ENCODE measurements at places on chromosomes 2 and 18.
A peak's percentile ranks its signal among the peaks of the same experiment; 100 is the strongest.

DNA sequence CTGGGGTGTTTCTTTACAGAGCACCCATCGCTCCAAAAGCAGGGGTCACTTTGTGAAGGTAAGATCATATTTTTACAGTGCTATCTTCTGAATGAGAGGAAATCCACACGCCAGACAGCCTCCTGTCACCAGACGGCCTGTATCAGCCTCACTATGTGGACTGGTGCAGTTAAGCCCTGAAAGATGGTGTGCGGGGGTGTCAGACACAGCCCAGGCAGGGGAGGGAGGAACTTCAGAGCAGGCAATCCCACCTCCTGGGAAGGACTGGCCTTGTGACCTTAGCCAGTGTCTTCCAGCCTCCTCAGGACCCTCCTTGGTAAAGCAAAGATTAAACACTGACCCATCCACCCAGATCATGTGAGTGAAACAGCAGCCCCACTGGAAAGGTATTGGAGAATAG lies 249.4 kb upstream of the CTAGE1 start:
- DNase-seq = no peak

- DNase-seq = no peak
Measured at GRCh38 chr2:29072251-29072650, 2.1 kb downstream of the PCARE start.

DNA sequence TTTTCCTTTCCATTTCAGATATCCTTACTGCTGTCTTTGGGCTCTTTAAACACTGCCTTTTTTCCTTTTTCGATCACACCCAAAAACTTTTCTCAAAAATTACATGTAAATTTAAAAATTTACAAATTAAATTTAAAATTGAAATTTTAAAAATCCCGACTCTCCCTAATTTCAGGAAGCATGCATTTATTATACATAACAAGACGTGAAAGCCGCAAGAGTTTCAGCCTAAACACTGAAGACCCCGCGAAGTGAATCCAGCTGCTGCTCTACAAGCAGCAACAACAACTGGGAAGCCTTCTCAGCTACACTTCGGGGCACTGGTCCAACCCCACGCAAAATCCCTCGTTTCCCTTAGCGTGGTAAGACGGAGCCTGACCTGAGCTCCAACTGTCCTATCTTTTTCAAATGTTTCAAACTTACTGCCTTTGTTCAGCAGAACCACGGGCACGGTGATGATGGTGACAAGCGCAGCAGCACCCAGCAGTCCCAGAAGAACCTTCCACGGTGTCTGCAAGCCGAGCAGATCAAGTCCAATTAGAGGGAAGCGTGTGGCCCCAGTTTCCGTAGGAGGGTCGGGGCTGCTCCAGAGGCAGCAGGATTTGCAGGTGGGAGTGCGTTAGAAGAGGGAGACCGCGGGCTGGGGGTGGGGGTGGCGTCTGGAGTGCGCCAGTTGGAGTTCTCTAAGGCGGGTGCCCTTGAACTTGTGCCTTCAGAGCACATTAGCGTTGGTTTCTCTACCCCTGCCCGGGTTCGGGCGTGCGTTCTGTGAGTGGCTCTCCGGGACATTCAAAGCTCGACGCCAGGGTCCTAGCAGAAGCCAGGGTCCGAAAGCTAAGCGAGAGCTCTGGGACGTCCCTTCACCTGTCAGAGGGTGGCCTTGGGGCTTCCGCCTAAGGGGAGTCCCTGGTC lies 783 bp downstream of the DPP4 start:
- no peak for DNase-seq

GRCh38 chr2:171287611-171288010 lies 126.9 kb upstream of the TLK1 start:
- DNase-seq = no peak

DNA sequence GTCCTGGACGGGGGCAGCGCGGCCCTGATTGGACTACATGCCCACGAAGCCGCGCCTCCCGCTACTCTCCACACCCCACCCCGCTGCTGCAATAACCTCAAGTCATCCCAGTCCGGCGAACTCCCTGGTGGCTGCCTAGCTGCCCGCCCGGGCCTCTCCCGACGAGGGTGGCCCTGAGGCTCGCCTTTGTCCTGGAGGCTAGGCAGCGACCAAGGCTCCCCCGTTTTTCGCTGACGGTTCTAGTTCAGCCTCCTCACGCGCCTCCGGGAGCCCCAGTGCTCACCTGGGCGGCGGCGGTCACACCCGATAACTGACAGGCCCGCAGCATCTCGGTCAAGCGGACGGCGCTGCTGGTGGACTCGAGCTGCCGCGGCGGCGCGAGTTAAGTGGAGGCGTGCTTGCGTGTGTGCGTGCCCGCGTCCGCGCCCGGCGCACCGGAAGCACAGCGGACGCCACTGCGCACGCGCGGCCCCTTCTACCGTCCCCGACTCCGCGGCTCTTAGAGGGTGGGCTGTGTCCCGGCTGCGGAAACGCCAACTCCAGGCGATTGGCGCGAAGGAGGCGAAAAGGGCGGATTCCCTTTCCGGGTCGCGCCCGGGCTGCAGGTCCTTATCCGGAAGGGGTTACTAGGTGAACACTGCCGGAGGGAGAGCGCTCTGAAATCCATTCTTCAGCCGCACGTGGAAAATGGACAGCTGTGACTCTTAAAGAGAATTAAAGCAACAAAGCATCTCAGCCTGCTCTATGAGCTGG lies at the start of gene IMMT:
TSS of gene IMMT (minus strand) at position 408 of the 753 bp plus-strand sequence. CDS start at position 328, 80 bp downstream.
- peak; percentile 99 for DNase-seq

DNA sequence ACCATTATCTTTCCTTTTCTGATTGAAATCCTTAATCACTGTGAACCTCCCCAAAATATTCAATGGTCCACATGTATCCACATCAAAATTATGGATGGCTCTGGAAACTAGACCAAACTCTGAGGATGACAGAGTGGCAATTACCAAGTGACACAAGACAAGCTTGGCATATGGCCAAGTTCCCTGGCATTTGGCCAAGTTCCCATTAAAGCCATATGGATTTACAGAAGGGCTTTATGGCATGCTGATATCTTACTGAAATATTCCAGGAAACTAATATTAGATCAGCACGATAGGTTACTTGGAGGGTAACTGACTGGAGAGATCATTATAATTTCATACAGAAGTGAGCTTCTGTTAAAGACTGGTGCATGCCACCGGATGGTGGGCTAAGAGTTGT lies 21.9 kb upstream of the CERS6 start:
- peak; percentile 43 for DNase-seq

DNA sequence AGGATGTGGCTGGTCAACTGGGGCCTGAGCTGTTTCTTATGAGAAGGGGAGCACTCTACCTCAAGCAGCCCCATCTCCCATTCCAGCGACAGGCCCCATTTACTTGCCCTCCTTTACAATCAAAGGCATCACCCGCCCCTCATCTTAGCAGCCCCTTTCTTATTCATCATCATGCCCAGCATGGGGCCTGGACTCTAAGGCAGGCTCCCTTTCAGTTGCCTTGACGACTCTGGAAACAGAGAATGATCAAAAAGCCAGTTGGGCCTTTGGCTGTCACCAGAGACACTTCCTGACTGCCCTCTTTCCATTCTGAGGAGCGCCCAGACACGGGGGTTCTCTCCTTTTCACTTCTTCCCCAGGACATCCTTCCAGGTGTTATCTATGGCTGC lies 11.2 kb downstream of the CELF4 start:
- no peak for DNase-seq

DNA sequence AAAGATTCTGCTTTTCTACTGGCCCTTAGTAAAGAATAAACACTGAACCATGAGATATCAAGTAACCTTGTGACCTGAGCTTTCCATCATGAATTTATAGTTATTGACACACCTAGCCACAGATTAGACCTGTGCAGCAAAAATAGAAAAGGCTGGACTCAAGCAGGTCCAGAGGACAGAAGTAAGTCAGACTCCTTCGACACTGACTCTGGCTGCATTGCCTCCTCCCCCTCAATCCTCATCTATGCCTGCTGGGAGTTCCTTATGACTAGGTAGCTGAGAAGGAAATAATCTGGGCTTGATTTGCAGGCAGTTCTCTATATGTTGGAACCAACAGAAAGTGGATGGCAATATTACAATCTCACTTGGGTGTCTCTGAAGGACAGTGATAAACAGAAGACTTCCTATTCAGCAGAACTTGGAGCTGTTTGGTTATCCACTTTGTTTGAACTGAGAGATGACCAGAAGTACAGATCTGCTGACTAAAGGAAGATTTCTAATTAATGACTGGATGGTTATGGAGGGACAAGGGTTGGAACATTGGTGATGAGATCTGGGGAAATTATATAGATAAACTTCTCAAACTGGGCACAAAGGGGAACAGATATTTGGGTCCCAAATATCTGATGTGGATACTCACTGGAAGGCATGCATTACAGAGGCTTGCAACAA lies 39.4 kb downstream of the ARID5A start:
- DNase-seq = no peak

- no peak for DNase-seq
Measured at GRCh38 chr2:63851691-63852311, 10.1 kb downstream of the UGP2 start.

- no peak for DNase-seq
Measured at GRCh38 chr2:176081837-176082524, 1.8 kb downstream of the EVX2 start.

- DNase-seq = peak; percentile 67
Measured at GRCh38 chr2:207473049-207473930, 56.5 kb upstream of the CREB1 start.

DNA sequence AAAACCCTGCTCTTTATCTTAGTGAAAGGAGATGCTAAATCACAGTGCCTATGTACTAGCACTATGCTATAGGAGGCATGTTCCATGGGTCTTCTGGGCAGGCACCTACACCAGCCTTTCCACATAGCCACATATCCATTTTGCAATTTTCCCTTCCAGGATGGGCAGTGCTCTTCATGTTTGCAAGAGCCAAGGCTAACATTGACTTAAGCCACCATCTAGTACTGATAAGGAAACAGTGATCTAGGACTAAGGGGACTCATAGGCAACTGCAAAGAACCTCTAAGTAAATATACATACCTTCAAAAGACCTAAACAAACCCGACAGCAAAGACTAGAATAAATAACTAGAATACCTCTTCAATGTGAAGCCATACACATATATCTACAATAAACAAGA lies 919.7 kb upstream of the GYPC start:
- no peak for DNase-seq

- DNase-seq = no peak
Measured at GRCh38 chr2:51960841-51961335, 929.0 kb upstream of the NRXN1 start.

GRCh38 chr18:27769152-27769551 lies 407.8 kb downstream of the CDH2 start:
- DNase-seq = no peak

GRCh38 chr2:28607730-28608499 lies 112.1 kb downstream of the PLB1 start:
- no peak for DNase-seq

GRCh38 chr2:26612034-26612433 lies 29.1 kb downstream of the CIB4 start:
- no peak for DNase-seq

GRCh38 chr18:35252466-35252865 lies 11.6 kb downstream of the ZNF397 start:
- no peak for DNase-seq

GRCh38 chr2:241399941-241400922 lies 44.1 kb downstream of the FARP2 start:
- no peak for DNase-seq

DNA sequence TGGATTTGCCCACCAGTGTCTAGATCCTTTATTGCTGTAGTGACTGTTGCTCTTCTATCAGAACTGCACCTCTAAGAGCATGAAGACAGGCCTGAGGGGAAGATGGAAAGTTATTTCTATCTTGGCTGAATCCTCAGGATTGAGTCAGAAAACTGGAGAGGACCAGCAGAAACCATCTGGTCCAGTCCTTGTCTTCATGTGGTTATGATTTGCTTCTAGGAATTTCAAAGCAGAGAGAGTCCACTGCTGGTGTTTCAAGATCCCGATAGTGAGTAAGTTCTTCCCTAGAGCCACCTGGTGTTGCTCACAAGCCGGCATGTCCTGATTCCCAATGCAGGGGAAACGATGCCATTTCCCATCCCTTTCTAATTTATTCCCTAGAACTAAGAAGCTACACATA lies 84.2 kb downstream of the NCKAP5 start:
- no peak for DNase-seq

- DNase-seq = no peak
Measured at GRCh38 chr18:37383846-37384595, 181.6 kb downstream of the CELF4 start.

DNA sequence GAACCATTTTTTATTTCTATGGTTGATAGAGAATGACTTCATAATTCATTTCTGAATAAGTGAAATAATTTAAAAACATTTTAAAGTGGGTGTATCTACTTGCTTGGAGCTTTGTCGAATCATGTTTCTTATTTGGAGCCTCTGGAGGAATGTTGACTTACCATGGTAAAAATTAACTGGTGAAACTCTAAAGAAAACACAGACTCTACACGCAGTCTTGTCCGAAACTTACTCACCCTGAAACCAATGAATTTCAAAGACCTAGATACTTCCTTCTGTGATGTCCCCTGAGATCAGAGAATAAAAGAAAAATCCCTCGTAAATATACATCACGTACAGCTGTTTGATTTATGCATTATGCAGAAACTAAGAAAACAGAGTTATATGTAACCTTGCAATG lies 665.2 kb upstream of the NRXN1 start:
- DNase-seq = no peak

GRCh38 chr18:78768221-78768620 lies 211.4 kb upstream of the SALL3 start:
- no peak for DNase-seq

- DNase-seq = no peak
Measured at GRCh38 chr2:194015751-194016150, 1641.3 kb upstream of the SLC39A10 start.

DNA sequence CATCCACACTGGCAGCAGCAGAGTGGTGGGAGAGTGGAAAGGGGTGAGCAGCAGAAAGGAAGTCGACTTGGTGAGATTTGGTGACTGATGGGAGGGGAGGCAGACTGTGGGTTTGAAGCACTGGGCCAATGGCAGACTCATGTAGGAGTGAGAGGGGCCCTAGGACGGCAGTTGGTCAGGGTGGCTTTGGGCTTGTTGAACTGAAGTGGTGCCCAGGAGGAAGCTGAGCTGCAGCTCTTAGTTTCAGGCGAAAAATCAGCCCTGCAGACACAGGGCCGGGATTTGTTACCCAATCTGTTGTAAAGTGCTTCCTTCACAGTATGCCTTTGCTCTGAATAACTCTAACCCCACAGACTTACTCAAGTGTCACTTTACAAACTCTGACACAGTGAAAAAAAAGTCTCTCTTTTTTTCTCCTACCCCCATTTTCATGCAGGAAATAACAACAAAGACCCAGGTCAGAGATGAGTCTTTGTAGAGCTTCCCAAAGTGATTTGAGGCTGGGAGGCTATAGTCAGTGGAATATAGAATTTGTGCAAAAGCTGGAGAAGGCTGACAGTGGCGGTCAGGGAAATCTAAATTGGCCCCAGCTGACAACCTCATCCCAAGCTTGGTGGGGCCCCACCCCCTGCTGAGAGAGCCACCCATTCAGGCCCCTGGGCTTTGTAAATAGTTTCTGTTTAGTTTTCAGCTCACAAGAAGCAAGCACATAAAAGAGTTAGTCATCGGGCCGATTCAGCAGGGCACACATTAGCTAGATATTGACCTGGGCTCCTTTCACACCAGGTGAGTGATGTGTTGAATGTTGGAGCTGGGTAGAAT lies 226.9 kb downstream of the VAPA start:
- DNase-seq = peak; percentile 42

- DNase-seq = no peak
Measured at GRCh38 chr18:62664414-62664813, 50.9 kb upstream of the PHLPP1 start.

- no peak for DNase-seq
Measured at GRCh38 chr2:43047187-43047780, 179.1 kb downstream of the ZFP36L2 start.

- DNase-seq = no peak
Measured at GRCh38 chr2:65992198-65992554, 442.7 kb upstream of the MEIS1 start.

GRCh38 chr2:41320491-41320890 lies 727.3 kb upstream of the PKDCC start:
- no peak for DNase-seq
